ENCODE measurements at places on chromosomes 7 and 10. TPM values are rescaled to one million over a fixed set of nuclear protein-coding genes. Genes with fewer than 3 reads are reported as not detected.

DNA sequence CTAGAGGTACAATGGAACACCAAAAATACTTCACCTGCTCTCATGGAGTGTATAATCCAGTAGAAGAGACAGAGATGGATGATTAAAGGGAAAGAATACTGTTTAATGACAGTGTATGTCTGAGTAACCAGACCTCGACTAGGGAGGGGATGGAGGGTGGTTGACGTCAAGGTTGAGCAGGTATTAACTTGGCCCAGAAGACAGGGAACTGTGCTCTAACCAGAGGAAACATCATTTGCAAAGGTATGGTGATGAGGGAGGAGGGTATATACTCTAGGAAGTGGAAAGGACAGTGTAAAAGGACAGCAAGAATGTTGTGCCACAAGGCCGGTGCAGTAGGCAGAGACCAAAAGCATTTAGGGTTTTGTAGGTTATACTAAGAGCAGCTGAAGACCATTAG lies 2.9 kb downstream of the MIOS start:
- no peak for DNase-seq

GRCh38 chr7:112665709-112666108 lies 124.5 kb downstream of the TMEM168 start:
- DNase-seq, result no peak

DNA sequence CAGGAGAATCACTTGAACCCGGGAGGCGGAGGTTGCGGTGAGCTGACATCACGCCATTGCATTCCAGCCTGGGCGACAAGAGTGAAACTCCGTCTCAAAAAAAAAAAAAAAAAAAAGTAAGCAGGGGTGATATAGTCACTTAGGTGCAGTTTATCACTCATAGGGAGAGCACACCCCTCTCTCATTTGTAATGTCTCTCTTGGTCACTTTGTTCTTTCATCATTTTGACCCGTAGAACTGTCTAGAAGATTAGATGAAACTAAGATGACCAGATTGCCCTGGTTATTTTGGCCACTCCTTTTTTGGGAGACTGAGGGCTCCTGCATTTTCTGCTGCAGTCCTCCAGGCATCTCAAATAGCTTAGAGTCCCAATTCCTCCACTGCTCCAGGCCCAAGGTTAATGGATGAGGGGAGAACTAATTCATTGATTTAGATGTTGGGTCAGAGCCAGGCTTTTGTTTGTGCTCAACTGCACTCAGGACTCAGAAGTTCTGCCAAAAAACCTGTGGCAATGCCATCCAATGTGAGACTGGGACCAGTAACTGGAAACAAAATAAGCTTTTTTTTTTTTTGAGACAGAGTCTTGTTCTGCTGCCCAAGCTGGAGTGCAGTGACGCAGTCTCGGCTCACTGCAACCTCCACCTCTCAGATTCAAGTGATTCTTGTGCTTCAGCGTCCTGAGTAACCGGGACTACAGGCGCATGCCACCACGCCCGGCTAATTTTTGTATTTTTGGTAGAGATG lies 50.0 kb upstream of the CAMK1D start:
- no peak for DNase-seq

GRCh38 chr7:44768628-44769371 lies 20.2 kb downstream of the ZMIZ2 start:
- DNase-seq, result no peak

GRCh38 chr10:36555036-36555435 lies 570.4 kb upstream of the ANKRD30A start:
- no peak for DNase-seq

- DNase-seq, result no peak
Observed at GRCh38 chr7:95899919-95900513, 127.7 kb downstream of the DYNC1I1 start.

GRCh38 chr7:96397936-96398598 lies 76.2 kb upstream of the SLC25A13 start:
- DNase-seq, result no peak

The CHN2 gene
- total RNA-seq, result 22.5 TPM

The CDK5 gene
- total RNA-seq, result 9.1 TPM

The GLI3 gene
- 11.1 TPM for total RNA-seq

Data from kidney (tissue), 22 donors.